Activated CD4-positive, alpha-beta memory T cell treated with anti-CD3 and anti-CD28 coated beads for 36 hours (primary cell): ENCODE measurements at places on chromosomes 16 and 17. TPM values are rescaled to one million over a fixed set of nuclear protein-coding genes. Genes with fewer than 3 reads are reported as not detected.

DNA sequence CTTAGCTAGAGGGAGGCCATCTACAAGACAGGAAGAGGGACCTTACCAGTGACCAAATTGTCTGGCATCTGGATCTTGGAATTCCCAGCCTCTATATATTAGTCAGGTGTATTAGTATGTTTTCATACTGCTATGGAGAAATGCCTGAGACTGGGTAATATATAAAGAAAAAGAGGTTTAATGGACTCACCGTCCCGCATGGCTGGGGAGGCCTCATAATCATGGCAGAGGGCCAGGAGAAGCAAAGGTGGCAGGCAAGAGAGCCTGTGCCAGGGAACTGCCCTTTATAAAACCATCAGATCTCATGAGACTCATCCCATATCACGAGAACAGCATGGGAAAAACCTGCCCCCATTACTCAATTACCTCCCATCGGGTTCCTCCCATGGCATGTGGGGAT is 500.2 kb downstream of the SHISA9 start:
- DNase-seq: no peak

The UNC13D gene
- total RNA-seq: 135 TPM

GRCh38 chr17:71409712-71410111 is 711.1 kb upstream of the SOX9 start:
- no peak for DNase-seq

- no peak for DNase-seq
These were observed 7.8 kb downstream of the SLC47A1 start for GRCh38 chr17:19541445-19541844.

The C16orf92 gene
- not detected for total RNA-seq

- DNase-seq: no peak
These were observed 21.7 kb downstream of the PPL start for GRCh38 chr16:4915226-4915761.

- peak; percentile 42 for DNase-seq
These were observed 654 bp downstream of the TNFAIP1 start for GRCh38 chr17:28335959-28336871.

The KRT25 gene
- total RNA-seq: not detected

DNA sequence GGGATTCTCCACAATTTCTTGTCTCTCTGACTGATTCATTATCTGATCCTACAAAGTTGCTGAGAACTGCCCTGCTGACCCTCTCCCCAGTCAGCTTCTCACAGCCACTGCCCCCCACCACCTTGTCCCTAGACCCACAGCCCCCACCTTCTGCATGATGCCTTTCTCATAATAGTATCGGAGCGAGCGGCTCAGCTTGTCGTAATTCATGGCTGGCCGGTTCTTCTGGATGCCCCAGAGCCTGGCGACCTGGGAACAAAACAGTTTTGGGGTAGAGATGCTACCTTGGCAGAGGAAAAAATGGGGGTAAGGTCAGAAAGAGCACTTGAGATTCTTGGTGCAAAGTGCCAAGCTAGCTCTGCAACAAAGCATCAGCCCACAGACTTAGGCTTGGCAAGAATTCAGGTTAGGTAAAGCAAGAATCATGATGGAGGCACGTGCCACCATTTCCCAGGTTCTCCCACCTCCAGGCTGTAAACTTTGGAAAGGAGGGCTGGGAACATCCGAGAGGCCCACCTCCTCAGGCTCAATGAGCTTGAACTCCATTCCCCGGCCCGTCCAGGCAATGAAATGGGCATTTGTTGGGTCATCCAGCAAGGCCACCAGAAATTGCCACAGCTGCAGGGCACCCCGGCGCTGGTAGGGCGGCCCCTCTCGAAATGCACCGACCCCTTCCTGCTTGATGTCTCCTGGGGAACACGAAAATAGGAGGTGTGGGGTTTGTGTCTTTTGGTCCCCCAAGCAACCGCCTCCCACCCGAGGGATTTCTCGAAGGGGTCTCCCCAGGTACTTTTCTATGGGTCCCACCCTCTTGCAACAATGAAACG is 16.9 kb downstream of the ETV4 start:
- DNase-seq: no peak

- no peak for DNase-seq
These were observed 10.9 kb downstream of the KRT37 start for GRCh38 chr17:41413353-41413957.

GRCh38 chr16:28491230-28491969 is 474 bp downstream of the CLN3 start:
- peak; percentile 34 for DNase-seq

- peak; percentile 29 for DNase-seq
These were observed 28.7 kb downstream of the KIAA0513 start for GRCh38 chr16:85056211-85056748.

The RPTOR gene
- 41.5 TPM for total RNA-seq

The ST6GALNAC1 gene
- total RNA-seq: 1.1 TPM

The TBC1D3I gene
- 0.14 TPM for total RNA-seq

DNA sequence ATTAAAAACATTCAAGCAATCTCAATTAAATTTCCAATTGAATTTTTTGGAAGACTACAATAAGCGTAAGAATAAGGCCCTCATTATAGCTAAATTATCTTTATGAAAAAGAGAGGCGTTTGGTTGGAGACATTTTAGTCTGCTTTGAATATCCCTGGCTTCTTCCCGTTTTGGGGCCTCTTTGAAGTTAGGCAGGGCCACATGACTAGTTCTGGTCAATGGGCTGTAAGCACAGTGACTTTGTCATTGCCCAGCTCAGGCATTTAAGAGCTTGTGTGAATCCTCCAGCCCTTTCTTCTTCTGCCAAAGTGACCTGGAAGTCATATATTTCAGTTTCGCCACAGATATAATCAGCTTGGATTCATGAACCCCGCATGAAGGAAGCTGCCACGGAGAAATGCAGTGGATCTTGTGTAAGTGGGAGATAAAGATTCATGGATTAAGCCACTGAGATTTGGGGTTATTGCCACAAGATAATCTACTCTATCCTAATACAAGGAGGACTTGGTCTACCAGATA is 21.7 kb upstream of the UBTF start:
- no peak for DNase-seq

GRCh38 chr17:77343031-77343800 is 202.4 kb downstream of the SEC14L1 start:
- DNase-seq: peak; percentile 42

The SCARF1 gene
- 3.2 TPM for total RNA-seq

The ITGAX gene
- 32.9 TPM for total RNA-seq

GRCh38 chr17:40068129-40068581 is 5.4 kb downstream of the THRA start:
- no peak for DNase-seq

DNA sequence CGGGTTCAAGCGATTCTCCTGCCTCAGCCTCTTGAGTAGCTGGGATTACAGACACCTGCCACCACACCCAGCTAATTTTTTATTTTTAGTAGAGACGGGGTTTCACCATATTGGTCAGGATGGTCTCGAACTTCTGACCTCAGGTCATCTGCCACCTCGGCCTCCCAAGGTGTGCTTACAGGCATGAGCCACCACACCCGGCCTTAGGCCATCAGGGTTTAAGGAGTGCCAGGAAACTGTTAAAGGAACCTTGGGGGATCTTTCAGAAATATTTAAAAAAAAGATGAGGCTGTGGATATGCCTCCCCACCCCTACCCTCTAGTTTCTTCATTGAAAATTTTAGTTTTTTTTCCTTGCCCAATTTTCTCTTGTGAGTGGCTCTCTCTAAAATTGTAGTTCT is 31.4 kb upstream of the UBE2G1 start:
- DNase-seq: no peak

DNA sequence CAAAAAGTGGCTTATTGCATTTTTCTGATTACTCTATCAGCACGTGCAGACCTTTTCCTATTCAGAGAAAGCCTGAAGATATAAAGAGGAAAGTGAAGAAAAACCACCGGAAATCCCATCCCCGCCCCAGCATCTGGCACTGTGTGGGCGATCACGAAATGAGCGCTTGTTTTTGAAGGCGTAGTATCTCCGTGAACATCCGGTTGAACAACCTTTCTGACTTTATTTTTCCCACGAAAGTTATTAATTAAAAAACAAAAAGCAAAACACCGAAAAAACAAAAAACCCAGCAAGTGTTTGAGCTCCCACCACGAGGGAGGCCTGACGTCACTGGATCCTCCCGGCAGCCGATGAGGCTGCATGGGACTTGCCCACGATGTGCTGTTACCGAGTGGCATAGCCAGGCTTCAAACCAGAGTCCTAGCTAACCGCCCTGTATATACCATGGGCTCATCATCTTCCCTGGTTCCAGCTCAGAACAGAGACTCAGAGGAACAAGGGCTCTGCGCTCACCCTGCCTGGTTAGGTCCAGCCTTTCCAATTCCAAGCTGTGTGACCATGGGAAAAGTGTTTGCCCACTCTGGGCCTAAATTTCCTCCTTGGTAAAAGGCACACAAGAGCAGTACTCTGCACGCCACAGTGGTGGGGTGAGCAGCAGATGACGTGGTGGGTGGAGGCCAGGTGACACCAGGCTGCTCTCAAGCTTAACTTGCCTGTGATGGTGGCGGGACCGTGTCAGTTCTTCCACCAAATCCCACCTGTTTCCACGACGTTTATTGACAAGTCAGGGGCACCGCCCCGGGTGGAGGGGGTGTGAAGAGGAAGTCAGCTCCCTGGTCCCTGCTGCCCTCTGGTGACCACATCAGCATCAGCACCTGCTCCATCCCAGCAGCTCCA is 34.3 kb upstream of the IL21R start:
- peak; percentile 95 for DNase-seq

DNA sequence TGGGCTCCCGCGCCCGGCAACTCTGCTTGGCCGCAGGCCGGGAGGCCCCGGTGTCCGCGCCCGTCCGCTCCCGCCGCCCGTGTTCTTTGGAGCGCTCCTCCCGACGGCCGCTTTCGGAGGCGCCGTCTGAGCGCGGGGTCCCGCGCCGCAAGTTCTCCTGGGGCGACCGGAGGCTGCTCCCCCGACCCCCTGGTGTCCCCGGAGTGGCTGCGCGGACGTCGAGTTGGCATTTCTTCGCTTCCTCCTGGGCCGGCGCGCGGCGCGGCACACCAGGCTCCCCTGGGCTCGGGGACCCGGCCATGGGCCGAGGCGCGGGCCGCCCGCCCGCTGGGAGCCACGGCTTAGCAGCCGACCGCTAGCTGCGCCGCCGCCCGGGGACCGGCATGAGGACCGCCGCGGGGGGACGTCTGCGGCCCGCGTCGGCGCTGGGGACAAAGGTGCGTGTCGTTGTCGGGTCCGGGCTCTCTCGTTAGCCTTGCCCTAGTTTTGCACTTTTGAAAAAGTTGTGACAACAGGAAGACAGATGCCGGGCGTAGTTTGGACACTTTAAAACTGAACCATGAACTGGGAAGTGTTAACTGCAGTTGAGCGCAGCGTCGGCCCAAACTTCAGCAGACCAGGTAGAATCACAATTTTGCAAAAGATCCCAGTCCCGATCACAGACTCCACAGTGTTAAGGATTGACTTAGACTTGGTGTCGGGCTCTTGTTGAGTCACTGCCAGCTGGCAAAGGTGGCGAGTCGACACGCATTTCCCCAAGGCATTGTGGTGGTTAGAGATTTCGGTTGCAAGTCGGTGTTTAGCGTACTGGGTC is 700 bp downstream of the UBN1 start:
- DNase-seq: peak; percentile 54

The KRTAP9-2 gene
- not detected for total RNA-seq

- peak; percentile 14 for DNase-seq
These were observed 46.0 kb downstream of the HNF1B start for GRCh38 chr17:37698911-37699255.

DNA sequence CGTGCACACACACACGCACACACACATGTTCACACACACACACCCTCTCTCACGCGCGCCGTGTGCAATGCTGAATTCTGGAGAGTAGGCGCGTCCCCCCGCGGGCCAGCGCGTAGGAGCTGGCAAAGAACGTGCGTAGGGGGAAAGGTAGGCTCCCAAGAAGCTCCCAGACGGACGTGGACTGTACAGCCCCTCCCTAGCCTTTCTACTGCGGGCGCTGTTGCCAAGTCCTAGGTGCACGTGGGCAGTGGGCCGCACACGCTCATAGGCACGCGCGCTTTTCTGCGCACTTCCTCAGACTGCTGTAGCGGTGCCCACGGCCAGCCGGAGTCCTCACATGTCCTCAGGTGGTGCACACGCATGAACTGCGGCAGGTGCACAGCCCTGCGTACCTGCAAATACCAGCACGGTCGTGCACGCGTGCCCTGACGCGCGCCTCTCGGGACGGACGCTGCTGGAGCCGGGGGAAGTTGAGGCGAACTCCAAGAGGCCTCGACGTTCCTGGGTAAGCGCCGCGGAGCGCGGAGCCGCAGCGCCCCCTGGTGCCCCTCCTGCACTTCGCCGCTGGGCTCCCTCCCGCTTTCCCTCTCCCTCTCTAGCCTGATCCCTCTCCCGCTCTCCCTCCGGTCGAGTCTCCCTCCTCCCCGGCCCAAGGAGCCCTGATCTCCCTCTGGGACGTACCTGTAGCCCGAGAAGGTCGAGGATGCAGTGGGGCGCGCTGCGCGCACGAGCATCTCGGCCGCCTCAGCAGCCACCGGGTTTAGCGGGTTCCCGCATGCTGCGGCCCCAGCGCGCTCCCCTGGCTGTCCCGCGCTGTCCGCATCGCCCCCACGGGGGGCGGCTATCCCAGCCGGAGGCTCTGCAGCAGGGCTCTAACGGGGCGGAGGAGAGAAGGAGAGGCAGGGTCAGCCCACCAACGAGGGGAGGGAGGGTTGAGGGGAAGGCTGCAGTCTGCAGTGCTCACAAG is 749 bp downstream of the GRIN2A start:
- peak; percentile 59 for DNase-seq

The RRAD gene
- total RNA-seq: 0.48 TPM

DNA sequence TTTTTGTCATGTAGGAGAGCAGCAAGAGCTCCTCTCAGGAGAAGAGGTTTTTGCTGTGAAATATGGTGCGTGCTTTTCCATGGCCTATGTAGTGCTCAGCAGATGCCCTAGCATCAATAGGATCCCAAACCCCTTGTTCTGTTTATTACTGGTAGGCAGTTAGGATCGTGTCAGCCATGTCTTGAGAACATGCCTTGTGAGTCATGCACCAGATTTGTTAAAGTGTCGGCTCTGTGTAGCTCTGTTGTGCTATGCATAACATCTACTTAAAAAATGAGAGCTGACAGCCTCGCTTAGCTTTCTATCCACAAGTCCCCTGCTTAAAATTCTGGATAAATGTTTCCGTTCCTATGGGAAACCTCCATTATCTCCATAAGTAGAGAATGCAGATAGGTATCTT is 4.4 kb upstream of the EIF4A3 start:
- no peak for DNase-seq

- DNase-seq: no peak
These were observed 109.1 kb downstream of the MSI2 start for GRCh38 chr17:57365420-57365819.

The SLC5A11 gene
- total RNA-seq: not detected

GRCh38 chr16:35754391-35755369 is 2295.3 kb downstream of the TP53TG3F start:
- no peak for DNase-seq

GRCh38 chr16:65827231-65827630 is 539.3 kb upstream of the CDH5 start:
- no peak for DNase-seq
